ENCODE measurements at places on chromosomes 7 and 10. TPM values are rescaled to one million over a fixed set of nuclear protein-coding genes. Genes with fewer than 3 reads are reported as not detected.
A peak's percentile ranks its signal among the peaks of the same experiment; 100 is the strongest.

The ANK3 gene
- total RNA-seq = 148 TPM

The TFPI2 gene
- 2.6 TPM for total RNA-seq

The BLOC1S2 gene
- total RNA-seq = 27.9 TPM

- peak; percentile 57 for DNase-seq
Observed at GRCh38 chr10:14543046-14543903, 212.6 kb upstream of the FRMD4A start.

DNA sequence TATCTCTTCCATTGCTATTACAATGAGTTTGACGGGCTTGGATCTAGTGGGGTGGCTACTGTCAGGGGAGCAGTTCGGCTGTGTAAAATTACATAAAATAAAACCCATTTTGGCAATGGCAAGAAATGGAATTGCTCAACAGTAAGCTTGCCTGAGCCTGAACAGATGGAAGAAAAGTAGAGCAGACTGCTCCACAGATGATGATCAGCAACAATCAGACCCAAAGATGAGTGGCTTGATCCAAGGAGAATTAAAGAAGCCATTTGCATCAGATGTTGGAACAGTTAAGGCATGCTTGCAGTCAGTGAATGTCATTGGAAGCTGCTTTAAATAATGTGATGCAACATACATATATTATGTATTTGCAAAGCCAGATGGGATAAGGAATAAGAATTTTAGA lies 256.6 kb upstream of the SMIM30 start:
- peak; percentile 37 for DNase-seq

- DNase-seq = no peak
Observed at GRCh38 chr7:46080595-46081159, 159.6 kb upstream of the IGFBP3 start.

- peak; percentile 95 for DNase-seq
Observed at GRCh38 chr7:95476904-95477594, 8.7 kb upstream of the ASB4 start.

GRCh38 chr7:2379821-2380450 lies 23.5 kb upstream of the CHST12 start:
- no peak for DNase-seq

- DNase-seq = no peak
Observed at GRCh38 chr10:110423650-110424049, 74.1 kb upstream of the DUSP5 start.

DNA sequence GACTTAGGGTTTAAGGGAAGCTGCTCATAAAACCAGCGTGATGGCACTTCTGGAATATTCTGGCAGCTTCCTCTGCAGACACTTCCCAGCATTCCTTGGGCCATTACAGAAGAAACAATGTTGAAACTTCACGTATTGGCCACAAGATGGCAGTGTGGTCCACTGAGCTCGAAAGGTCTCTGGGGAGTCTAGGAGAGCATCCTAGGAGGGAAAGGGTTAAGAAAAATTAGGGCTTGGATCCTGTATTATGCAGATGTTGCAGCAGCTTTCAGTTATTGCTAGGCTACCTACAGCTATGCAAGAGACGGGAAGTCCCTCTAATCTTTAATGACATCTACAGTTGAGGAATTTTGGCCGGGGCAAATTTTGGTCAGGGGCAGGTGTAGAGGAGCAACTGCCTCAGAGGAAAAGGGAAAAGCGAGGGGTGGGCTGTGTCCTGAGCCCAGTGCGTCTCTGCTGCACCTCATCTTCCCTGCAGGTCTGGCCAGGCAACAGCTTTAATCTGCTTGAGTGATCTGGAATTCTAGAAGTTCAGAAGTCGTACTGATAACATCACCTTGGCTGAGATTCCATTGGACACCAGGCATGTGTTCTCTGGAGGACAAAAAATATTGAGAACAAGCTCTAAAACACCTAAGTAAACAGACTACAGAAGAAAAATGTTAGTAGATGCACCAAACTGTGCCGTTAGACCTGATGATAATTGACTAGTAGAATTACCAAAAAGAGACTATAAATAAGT lies 220.8 kb upstream of the PRSS58 start:
- peak; percentile 61 for DNase-seq

Measured in tongue (tissue), 3 donors.